ENCODE measurements at places on chromosomes 3 and 15. TPM values are rescaled to one million over a fixed set of nuclear protein-coding genes. Genes with fewer than 3 reads are reported as not detected.
A peak's percentile ranks its signal among the peaks of the same experiment; 100 is the strongest.

DNA sequence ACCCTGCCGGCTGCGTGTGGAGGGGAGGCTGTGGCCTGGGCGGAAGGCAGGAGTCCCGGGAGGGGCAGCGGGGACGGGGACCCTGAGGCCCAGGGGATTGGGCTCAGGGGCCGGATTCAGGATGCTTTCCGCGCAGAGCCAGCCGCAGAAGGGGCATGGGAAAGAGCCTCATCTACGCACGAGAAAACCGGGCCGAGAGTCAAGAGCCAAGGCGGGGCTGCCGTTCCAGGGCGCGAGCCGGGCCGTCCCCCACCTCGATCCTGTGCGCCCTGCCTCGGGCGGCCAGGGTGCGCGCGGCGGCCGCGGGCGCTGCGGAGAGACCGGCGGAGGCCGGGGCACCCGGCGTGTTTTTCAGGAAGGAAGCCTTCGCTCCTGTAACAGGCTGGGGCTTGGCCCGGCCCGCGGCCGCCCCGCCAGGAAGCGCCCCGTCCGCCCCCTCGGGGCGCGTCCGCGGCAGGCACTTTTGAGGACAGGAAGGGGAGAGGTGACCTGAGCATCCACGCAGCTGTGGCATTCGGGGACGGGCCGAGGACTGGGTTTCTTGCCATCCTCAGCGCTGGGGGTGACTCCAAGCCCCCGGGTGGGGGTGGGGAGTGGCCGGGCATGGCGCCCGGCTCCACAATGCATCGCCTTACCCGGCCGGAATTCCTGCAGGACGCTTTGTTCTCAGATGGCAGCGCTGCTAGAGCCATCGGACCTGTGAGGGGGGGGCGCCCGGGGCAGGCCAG lies 62.3 kb upstream of the GATA2 start:
- peaks cover 7% of the 10 kb centered on the region for H3K4me1 ChIP-seq
- no peak overlapping the region for H3K27ac ChIP-seq
- H3K27me3 ChIP-seq: peaks cover 61% of the 10 kb centered on the region
- no peak for DNase-seq
- H3K4me3 ChIP-seq: no peak overlapping the region
- H3K36me3 ChIP-seq: no peaks in the 10 kb centered on the region

DNA sequence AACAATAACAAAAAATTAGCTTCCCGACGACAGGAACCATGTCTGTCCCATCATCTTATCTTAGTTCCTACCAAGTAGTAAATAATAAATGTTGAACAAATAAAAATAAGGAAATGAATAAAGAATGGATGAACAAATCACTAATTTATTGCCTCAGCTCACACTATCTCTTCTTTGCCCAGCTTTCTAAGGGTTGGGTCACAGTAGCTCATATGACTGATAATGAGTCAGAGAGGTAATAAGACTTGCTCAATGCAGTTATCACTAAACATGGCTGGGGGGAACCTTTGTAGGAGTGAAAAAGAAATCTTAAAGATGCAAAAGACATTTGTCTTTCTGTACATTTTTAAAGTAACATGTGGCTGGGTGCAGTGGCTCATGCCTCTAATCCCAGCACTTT lies 182.2 kb downstream of the WDR76 start:
- H3K4me1 ChIP-seq: no peaks in the 10 kb centered on the region
- H3K4me3 ChIP-seq: no peak overlapping the region
- no peak for DNase-seq
- peaks cover 17% of the 10 kb centered on the region for H3K27me3 ChIP-seq

DNA sequence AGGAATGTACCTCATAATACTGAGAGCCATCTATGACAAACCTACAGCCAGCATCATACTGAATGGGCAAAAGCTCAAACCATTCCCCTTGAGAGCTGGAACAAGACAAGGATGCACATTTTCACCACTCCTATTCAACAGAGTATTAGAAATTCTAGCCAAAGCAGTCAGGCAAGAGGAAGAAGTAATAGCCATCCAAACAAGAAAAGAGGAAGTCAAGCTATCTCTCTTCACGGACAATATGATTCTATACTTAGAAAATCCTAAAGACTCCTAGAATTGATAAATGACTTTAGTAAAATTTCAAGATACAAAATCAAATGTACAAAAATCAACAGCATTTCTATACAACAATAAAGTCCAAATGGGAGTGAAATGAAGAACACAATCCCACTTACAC lies 30.2 kb downstream of the OCA2 start:
- H3K4me1 ChIP-seq: no peaks in the 10 kb centered on the region
- H3K27ac ChIP-seq: no peak overlapping the region
- no peak for DNase-seq
- no peaks in the 10 kb centered on the region for H3K36me3 ChIP-seq
- no peak overlapping the region for H3K4me3 ChIP-seq

DNA sequence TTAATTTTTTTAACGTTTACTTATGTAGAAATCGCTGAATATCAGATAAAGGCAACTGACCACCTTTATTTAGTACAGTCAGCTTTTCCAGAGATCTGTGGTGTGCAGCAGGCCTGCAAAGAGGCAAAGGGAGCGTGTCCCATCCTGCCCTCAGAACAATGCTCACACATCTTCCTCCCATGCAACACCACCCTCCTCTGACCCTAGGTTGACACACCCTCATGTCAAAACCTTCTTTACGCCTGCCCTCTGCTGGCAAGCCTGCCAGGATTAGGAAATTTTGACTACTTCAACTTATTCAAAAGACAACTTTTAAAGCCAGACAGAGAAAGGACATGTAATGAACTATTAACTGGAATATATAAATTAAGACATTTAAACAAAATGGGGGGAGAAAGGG lies 513.7 kb downstream of the FOXP1 start:
- H3K27ac ChIP-seq: peak overlapping the region; percentile 57
- no peaks in the 10 kb centered on the region for H3K27me3 ChIP-seq
- DNase-seq: peak; percentile 92
- H3K4me1 ChIP-seq: peaks cover 78% of the 10 kb centered on the region
- peaks cover 2% of the 10 kb centered on the region for H3K36me3 ChIP-seq

FAM43A gene
- 1.4 TPM for total RNA-seq

SLC22A14 gene
- total RNA-seq: not detected

Data from activated naive CD4-positive, alpha-beta T cell treated with anti-CD3 and anti-CD28 coated beads for 36 hours (primary cell).